ENCODE measurements at places on chromosomes 5 and 9. TPM values are rescaled to one million over a fixed set of nuclear protein-coding genes. Genes with fewer than 3 reads are reported as not detected.

GRCh38 chr5:136108180-136108611 is 24.4 kb upstream of the SMAD5 start:
- no peaks in the 10 kb centered on the region for H3K27me3 ChIP-seq
- no peak for DNase-seq
- H3K36me3 ChIP-seq: no peaks in the 10 kb centered on the region
- H3K4me3 ChIP-seq: no peak overlapping the region
- no peak overlapping the region for H3K27ac ChIP-seq
- no peaks in the 10 kb centered on the region for H3K4me1 ChIP-seq

- no peaks in the 10 kb centered on the region for H3K4me1 ChIP-seq
- H3K36me3 ChIP-seq: no peaks in the 10 kb centered on the region
- no peak for DNase-seq
- no peak overlapping the region for H3K4me3 ChIP-seq
- no peaks in the 10 kb centered on the region for H3K27me3 ChIP-seq
- H3K27ac ChIP-seq: no peak overlapping the region
These were observed 120.5 kb downstream of the TUSC1 start for GRCh38 chr9:25557645-25558300.

The HTR4 gene
- not detected for total RNA-seq

DNA sequence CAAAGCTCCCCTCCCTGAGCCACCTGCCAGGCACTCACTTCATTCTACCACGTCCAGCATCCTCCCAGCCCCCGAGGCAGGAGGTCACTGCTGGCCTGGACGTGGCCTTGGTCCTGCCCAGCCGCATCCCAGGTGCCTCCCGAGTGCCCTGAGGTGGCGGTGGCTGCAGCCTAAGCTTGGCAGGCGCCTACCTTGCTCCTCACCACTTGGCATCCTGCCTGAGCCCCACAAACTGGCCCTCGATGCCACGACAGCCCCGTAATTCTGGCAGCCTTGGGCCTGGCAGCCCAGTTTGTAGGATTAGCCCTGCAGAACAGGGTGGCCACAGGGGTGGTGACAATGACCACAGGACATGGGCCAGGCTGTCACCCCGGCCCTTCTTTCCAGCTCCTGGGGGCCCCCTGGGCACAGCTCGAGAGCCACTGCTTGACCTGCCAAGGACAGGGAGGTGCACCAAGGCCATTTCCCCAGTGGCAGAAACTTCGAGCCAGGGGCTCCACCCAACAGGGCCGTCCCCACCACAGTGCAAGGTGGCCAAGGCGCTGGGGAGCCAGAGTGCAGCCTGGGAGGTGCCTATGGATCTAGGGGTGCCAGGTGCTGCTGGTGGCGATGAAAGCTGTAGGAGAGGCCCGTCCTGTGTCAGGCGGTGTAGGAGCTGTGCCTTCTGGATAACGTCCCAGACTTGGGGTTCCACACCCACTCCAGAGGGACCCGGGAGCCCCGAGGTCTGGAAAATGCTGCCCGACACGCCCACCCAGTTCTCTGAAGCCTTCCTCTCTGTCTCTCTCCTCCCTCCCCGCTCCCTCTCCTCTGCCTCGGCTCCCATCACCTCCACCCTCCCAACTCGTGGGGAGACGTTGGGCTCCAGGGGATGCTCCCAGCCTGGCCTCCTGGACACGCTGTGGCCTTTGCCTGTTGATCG is 18.4 kb downstream of the NKD2 start:
- H3K27me3 ChIP-seq: peaks cover 3% of the 10 kb centered on the region
- H3K4me1 ChIP-seq: peaks cover 8% of the 10 kb centered on the region
- no peak overlapping the region for H3K27ac ChIP-seq
- no peak overlapping the region for H3K4me3 ChIP-seq

DNA sequence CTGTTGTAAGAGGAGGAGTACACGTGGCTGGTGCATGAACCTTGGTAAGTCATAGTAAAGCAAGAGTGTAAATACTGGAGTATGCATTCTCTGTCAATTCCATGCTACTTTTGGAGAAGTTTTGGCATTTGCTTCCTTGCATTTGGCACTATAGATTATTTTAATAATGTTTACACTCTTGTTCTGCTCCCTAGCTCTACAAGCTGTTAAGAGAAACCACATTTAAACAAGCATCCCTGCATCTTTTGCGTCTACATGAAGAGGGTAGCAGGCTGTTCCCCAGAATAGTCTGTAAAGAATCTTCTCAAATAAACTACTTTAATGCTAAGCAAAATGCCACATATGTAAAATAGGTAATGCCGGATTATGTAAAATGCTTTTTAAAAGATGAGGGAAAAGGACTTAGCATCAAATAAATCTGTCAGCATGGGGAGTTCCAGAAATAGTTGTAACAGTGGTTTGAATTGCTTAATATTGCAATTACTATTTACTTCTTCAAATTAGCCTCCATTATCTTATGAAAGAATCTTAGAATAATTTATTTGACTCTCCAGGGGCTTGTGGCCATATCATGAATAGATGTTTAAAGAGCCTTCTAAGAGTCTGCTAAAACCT is 2127.3 kb upstream of the WWC1 start:
- DNase-seq: no peak
- no peak overlapping the region for H3K4me3 ChIP-seq
- no peak overlapping the region for H3K27ac ChIP-seq
- peaks cover 15% of the 10 kb centered on the region for H3K4me1 ChIP-seq
- peaks cover 2% of the 10 kb centered on the region for H3K27me3 ChIP-seq
- H3K36me3 ChIP-seq: no peaks in the 10 kb centered on the region

Measured in glutamatergic neuron (in vitro differentiated cells).